ENCODE measurements at places on chromosomes 1 and 21.

GRCh38 chr1:203932556-203932955 lies 71.2 kb downstream of the SNRPE start:
- DNase-seq = no peak

GRCh38 chr1:248861616-248862015 lies 2.7 kb upstream of the ZNF692 start:
- no peak for DNase-seq

- DNase-seq = no peak
These were observed 26.4 kb upstream of the FAM78B start for GRCh38 chr1:166193057-166193698.

GRCh38 chr1:76477156-76477555 lies 390.1 kb upstream of the ST6GALNAC5 start:
- no peak for DNase-seq
